Activated T-cell treated with anti-CD3 and anti-CD28 coated beads for 24 hours (primary cell): ENCODE measurements at places on chromosomes 7 and 10.

DNA sequence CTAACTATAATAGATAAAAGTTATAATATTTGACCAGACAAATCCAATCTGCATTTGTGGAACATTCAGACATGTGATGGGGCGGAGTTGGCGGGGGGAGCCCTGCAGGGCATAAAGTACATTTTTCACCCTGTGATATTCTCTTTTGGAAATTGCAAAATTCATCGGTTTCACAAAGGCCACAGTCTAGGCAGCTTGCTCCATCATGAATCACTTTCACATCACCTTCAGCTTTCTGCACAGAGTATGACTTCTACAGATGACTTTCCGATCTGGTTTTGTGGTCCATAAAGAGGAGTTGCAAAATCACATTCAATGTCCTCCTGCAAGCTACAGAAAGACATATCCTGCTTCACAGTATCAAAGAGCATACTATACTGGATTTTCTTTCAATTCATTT, 51.4 kb upstream of the APBB1IP start:
- DNase-seq, result no peak

- no peak for DNase-seq
Observed at GRCh38 chr7:6139189-6139996, 108.2 kb downstream of the ANKRD61 start.

GRCh38 chr10:1920941-1921340, 183.6 kb upstream of the ADARB2 start:
- DNase-seq, result no peak

- no peak for DNase-seq
Observed at GRCh38 chr10:129881641-129882040, 82.4 kb downstream of the EBF3 start.

- no peak for DNase-seq
Observed at GRCh38 chr7:96410126-96410839, 88.4 kb upstream of the SLC25A13 start.

- no peak for DNase-seq
Observed at GRCh38 chr10:48572414-48572813, 32.5 kb downstream of the ARHGAP22 start.

DNA sequence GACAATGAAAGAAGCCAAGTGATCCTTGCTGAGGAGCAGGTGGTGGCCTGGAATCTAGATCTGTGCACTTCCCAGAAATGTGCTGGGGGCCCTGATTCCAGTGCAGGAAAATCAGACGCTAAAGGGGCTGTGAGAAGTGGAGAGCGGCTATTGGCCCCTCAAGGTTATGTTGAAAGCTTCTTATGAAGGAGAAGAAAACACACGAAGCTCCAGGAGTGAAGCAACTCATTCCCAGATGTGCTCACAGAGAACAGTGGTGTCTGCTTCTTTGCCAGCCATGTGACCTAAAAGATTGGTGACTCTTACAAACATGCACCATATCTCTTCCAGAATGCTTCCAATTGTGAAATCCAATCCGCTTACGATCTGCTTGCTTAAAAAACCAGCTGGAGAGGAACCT, 679.3 kb upstream of the IGFBP3 start:
- no peak for DNase-seq

GRCh38 chr7:27948861-27949260, 208.9 kb downstream of the TAX1BP1 start:
- DNase-seq, result no peak

DNA sequence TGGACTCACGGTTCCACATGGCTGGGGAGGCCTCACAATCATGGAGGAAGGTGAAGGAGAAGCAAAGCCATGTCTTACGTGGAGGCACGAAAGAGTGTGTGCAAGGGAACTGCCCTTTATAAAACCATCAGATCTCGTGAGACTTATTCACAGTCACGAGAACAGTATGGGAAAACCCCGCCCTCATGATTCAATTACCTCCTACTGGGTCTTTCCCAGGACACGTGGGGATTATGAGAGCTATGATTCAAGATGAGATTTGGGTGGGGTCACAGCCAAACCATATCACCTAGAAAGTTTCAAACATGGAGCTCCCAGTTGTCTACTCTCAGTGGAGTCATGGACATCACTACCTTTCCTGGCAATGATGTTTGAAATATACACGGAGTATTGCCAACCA, 49.6 kb downstream of the CYCS start:
- peak; percentile 20 for DNase-seq

- no peak for DNase-seq
Observed at GRCh38 chr7:12584930-12585329, 14.4 kb downstream of the SCIN start.

DNA sequence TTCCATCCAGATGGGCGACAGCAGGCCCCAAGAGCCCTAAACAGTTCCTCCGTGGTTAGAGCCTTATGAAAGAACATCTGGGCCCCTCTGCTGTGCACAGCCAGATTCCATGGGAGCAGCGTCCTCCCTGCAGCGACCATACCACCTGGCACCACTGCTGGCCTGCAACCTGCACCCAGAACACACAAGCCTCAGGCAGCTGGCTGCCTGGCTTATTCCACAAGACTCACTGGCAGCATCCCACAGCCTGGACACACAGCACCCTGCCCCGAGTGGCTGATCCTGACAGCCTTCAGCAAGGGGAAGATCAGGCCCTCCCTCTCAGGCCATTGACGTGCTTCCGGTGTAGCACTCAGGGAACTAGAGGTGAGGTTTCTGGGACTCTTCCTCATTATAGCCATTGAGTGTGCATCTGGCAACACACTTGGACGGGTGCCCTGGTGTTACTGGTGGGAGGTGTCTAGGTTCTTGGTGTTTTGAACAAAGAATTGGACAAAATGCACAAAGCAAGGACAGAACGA, 33.7 kb upstream of the ERCC6 start:
- no peak for DNase-seq

- no peak for DNase-seq
Observed at GRCh38 chr10:24174014-24174413, 34.9 kb upstream of the KIAA1217 start.

DNA sequence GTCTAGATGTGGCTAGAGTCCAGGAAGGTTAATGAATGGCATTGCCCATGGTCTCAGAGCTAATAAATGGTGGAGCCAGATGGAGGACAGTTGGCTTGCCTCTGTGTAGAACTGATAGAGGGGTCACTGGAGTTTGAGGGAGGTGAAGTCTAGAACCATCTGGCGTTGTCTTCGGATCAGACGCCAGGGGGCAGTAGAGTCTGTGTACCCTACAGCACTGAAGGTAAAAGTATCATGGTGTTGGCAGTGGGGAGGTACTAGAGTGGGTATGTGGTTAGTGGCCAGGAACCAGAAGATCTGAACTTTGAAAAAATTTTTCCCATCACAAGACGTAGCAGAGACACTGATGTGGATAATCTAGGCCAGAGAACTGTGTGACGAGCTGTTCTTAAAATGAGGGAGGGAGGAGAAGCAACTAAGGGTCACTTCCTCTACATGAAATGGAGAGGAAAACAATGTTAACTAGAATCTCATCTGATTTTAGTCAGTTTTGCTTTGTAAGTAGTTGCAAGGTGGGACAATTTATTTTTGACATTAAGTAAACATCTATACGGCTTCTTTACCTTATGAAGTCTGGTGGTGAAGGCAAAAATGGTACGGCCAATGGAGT, 227.9 kb upstream of the PRSS58 start:
- no peak for DNase-seq

GRCh38 chr7:101729241-101729883, 88.1 kb upstream of the CUX1 start:
- DNase-seq, result no peak

GRCh38 chr10:112475575-112476218, 28.7 kb downstream of the VTI1A start:
- DNase-seq, result no peak

DNA sequence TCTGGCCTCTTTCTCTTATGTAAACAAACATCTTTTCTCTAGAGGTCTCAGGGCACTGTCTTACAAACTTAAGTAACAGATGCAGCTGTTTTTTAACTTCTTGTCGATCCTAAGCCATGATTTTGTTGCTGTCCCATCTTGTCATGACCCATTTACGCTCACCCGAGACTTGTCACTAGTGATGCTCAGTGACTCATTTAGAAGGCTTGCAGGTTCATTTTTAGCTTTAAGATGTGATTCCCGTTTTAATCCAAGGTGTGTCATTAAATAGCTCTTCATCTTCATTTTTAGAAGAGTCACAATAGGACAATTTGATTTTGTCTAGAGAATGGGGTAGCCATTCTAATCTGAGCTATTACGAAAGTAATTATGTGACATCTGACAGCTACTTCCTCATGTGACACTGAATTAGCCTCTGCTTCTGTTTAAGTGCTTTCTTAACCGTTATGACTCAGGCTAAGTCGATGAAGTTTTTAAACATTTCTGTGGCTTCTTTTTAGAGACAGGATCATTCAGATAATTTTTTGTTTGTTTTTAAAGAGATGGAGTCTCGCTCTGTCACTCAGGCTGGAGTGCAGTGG, 42.7 kb downstream of the SPDYE5 start:
- no peak for DNase-seq

GRCh38 chr7:12303062-12303461, 92.0 kb downstream of the TMEM106B start:
- no peak for DNase-seq

GRCh38 chr10:99593312-99593711, 26.9 kb downstream of the SLC25A28 start:
- DNase-seq, result no peak

- no peak for DNase-seq
Observed at GRCh38 chr7:48875045-48875916, 49.1 kb upstream of the CDC14C start.

GRCh38 chr7:41568135-41568534, 134.8 kb downstream of the INHBA start:
- DNase-seq, result no peak

GRCh38 chr7:115558161-115558560, 472.4 kb downstream of the TFEC start:
- no peak for DNase-seq

DNA sequence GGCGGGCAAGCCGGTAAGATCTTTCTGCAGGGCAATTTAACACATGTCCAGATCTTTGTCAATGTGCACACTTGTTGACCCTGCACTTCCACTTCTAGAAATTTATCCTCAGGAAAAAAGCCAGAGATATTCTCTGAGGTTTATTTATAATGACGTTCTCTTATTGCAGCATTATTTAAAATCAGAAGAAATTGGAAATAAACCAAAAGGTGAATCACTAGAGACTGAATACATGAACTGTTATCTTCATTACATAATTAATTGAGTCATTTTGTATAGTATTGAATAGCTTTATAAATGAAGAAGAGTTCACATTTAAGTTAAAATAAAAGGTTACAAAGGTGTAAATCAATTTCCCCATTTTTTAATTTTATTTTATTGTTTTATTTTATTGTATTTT, 16.3 kb upstream of the SAR1A start:
- DNase-seq, result no peak

DNA sequence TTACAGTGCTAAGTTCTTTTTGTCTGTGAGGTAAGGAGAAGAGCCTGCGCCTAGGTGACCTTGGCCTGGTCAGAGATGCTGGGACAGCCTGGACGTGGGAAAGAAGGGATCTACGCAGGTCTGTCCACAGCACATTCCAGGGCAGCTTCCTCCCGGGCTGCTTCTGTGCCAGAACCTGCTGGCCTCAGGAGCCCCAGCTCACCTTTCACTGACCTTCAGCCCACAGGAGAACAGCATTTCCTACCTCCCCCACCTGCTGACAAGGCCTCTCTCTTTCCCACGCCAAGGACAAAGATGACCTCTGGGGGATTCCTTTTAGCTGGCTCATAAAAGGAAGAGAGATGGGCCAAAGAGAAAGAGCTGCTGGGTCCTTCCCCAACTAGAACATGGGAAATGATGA, 260.6 kb downstream of the KCNMA1 start:
- DNase-seq, result no peak

DNA sequence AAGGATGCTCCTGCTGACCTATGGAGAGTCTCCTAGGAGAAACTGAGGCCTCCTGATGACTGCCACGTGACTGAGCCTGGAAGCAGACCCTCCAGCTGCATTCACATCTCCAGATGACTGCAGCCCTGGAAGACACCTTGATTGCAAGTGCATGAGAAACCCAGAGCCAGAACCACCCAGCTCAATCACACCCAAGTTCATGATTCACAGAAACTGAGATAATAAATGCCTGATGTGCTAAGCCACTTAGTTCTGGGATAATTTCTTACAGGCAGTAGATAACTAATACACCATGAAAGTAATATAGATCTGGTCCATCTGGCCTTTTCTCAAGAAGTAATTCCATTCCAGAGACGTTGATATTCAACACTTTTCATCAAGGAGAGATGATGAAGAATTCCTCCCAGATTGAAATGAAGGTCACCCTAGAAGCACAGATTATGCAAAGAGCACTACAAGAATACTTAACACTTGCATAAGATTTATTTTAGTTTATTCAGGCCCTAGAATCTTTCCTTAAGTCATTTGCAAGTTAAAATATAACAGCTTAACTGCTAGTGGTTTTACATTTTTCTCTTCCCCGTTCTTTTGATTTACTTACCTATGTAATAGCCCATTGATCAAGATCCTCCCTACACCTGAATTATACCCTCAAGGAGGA, 208.2 kb upstream of the INHBA start:
- no peak for DNase-seq

DNA sequence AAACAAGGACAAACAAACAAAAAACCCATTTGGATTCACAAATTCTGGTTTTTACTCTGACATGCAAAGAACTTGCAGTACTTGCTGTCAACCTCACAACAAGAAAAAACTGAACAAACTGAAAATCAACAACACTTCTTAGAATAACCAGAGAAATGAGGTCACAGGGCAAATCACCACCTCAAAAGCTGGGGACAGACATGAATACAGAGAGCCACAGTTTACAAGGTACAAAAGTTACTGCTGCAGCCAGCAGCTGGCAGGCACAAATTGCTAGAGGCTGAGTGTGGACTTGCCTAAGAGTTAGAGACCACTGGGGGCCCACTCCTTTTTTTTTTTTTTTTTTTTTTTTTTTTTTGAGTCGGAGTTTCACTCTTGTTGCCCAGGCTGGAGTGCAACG, 15.0 kb upstream of the RNF32 start:
- DNase-seq, result no peak

GRCh38 chr7:80496586-80496985, 15.3 kb downstream of the GNAT3 start:
- no peak for DNase-seq
